Vagina (tissue), 2 donors: ENCODE measurements at places on chromosomes 7 and 10. TPM values are rescaled to one million over a fixed set of nuclear protein-coding genes. Genes with fewer than 3 reads are reported as not detected.

DNA sequence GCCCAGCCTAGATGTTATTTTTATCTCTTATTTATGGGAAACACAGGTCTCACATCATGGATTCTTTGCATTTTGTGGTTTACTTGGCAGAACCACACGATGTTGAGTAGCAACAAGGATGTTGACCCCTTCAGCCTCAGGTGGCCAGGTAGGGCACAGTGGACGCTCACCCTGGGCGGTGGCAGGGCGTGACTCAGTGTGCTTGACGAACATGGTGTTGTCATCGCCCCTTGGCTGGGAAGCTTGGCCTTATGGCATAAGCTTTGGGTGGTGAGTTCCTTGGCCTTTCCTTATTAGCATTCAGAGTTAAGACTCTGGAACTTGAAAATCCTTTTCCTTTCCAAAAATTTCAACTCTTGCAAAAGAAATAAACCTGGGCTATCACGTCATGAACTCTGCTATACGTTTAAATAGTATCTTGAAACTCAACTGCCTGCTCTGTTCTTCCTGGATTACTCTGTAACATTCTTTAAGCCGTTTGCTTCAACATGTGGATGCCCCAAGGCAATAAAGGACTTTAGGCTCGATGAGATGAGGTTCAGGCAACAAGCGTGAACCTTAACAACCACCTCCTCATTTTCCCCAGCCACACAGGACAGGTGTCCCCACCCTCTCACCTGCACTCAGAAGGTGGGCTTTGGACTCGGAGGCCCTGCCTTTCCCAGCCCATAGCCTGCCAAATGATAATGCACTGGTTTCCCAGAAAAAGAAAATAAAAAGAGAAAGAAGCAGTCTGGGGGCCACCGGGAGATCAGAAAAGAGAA, 22.5 kb upstream of the ECHDC3 start:
- no peak overlapping the region for H3K4me3 ChIP-seq
- H3K36me3 ChIP-seq: no peaks in the 10 kb centered on the region
- DNase-seq: no peak
- H3K27me3 ChIP-seq: no peaks in the 10 kb centered on the region
- no peak overlapping the region for H3K27ac ChIP-seq

GRCh38 chr7:103649052-103649451, 203.0 kb upstream of the SLC26A5 start:
- H3K27ac ChIP-seq: no peak overlapping the region
- no peak for DNase-seq
- H3K4me1 ChIP-seq: no peaks in the 10 kb centered on the region
- H3K27me3 ChIP-seq: no peaks in the 10 kb centered on the region
- no peak overlapping the region for H3K4me3 ChIP-seq

Gene TSPAN12
- total RNA-seq: 9.6 TPM

Gene OPN4
- total RNA-seq: not detected
